ENCODE measurements at places on chromosomes 16 and 17.

- DNase-seq, result peak; percentile 36
These were observed 87.9 kb downstream of the ABR start for GRCh38 chr17:1091900-1092299.

DNA sequence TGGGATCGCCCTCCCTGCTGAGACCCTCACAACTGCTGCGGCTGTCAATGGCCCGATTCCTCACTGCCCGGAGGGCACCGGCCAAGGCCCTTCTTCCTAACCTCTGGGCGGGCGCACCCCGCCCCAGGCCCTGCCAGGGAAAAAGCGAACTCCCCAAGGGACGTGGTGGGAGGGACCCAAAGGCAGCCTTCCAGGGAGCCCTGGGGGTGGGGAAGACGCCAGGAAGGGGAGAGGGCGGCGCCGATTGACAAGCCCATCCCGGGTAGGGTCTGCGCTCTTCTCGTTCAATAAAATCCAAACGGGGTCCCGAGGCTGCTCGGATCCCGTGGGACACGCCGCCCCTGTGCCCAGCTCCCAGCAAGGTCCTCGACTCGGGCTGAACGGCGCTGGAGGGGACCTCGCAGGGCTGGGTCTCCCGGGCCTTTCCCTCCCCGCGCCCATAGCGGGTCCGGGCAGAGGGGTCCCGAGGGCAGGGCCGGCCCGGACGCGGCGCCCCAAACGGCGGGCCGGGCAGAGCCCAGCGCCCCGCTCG is 416 bp downstream of the KIFC3 start:
- DNase-seq, result peak; percentile 70

DNA sequence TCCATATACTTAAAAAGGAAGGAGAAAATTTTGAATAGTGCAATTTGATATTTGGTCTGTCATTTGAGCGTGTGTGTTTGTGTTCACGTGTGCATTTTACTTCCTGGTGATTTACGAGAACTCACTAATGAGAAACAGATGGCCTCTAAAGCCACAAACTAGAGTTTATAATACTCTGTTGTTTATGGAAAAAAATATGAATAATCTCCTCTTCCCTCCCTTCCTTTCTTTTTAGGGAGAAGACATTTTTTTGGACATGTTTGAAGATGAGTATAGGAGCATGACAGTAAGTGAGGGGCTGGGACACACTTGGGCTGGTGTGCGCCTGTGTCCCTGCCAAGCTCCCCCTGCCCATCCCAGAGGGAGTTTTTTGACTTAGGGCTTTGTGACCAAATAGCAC is 102.7 kb downstream of the CLEC16A start:
- DNase-seq, result no peak

- peak; percentile 64 for DNase-seq
These were observed 35.7 kb downstream of the CACNA1H start for GRCh38 chr16:1188432-1189189.

DNA sequence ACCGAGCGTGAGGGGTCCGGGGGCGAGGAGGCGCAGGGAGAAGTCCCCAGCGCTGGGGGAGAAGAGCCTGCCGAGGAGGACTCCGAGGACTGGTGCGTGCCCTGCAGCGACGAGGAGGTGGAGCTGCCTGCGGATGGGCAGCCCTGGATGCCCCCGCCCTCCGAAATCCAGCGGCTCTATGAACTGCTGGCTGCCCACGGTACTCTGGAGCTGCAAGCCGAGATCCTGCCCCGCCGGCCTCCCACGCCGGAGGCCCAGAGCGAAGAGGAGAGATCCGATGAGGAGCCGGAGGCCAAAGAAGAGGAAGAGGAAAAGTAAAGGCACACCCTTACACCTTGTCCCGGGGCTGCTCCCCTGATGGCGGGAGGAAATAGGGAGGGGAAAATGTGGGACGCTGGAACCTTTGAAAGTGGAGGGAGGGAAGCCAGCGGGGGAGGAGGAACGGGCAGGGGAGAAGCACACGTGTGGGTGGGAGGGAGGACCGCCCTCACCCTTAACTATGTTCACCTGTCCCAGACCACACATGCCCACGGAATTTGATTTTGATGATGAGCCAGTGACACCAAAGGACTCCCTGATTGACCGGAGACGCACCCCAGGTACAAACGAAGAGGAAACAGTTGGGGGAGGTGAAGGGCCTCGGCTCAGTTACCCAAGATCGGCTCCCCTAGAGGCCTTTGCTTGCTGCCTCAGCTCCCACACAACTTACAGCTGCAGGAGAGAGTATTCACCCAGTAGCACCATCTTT is 916 bp downstream of the PAGR1 start:
- DNase-seq, result peak; percentile 82

- no peak for DNase-seq
These were observed 1.4 kb upstream of the PRDM7 start for GRCh38 chr16:90078579-90078895.

- no peak for DNase-seq
These were observed 156.8 kb downstream of the XYLT1 start for GRCh38 chr16:17313793-17314547.

- DNase-seq, result no peak
These were observed 4.3 kb upstream of the CCL7 start for GRCh38 chr17:34265711-34266110.

GRCh38 chr16:55480228-55480655 is 1.2 kb downstream of the MMP2 start:
- DNase-seq, result peak; percentile 92

DNA sequence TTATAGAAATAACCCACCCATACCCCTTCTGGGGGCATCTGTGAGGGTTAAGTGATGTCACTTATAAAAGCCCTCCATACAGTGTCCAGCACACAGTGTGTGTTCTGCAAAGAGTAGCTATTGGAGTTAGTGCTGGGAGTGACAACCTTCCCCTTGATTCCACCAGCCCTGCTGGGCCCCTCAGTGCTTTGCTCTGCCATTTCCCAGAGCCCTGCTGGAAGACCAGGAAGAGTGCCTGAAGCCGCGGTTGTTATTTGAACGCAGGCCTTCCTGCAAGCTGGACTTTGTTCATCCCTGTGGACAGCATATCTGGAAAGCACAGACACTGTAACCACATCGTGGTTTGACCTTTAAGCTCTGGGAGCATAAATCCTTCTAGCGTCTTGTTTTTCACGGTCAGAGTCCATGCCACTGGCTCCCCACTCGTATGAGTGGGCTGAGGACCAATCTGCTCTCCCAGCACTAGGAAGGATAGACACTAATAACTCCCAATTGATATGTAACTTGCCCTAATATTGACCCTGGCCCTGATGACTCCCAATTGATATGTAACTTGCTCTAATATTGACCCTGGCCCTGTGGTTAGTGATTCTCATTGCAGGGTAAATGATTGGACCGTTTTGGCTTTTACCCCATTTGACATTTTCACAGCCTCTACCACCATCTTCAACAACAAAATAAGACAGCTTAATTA is 297.1 kb upstream of the MAF start:
- no peak for DNase-seq

- DNase-seq, result peak; percentile 66
These were observed 61.7 kb upstream of the LGALS9 start for GRCh38 chr17:27569257-27569722.

GRCh38 chr16:86104537-86105048 is 205.6 kb downstream of the IRF8 start:
- no peak for DNase-seq

- no peak for DNase-seq
These were observed 34.7 kb upstream of the ENPP7 start for GRCh38 chr17:79695797-79696609.

DNA sequence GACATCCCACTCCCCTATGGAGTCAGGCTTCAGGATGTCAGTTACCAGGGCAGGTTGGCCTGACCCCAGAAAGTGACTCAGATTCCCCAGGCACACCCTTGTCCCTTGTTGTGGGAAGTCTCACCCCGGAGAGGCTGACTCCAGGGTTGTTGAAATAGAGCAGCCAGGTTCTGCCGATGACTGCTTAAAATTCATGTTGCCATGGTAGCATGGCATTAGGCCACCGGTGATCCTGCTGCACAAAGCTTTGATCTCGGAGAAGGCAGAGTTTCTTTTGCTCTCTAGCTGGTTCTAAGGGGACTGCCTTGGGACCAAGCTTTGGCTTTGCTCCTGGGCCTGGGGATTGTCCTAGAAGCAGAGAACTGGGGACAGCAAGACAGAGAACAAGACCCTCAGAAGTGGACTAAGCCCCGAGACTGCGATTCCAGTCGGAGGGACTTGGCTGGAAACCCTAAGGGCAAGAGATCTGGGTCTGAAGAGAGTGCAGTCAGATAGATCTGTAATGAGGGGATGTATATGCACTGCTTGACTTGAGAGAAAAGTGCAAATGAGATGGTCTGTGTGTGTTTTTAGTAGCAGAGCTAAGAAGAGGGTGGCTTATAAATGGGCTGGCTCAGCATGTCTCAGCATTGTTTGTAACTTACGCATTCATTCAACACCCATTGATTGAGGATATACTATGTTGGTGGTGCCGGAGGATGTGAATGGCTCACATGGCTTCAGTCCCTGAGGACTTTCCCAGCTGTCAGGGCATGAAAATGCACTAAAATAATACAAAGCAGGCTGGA is 106.9 kb downstream of the RGS9 start:
- no peak for DNase-seq

DNA sequence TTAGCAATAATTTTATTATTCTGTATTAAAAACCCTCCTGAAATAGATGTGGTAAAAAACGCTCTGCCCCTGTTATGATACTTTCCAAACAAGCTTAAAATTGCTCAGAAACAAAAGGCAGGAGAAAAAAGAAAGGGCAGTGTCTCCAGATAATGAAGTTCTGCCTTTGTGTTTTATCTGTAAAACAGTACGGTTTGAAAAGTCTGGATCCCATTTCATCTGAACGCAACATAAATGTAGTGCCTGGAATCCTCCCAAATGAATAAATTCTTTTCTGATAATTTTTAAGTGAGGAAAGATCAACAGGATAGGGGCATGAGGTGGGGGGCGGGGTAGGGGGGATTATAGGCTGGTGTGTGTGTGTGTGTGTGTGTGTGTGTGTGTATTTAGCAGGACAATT is 87.5 kb upstream of the SOX9 start:
- no peak for DNase-seq

- DNase-seq, result no peak
These were observed 6.5 kb upstream of the PRR29 start for GRCh38 chr17:63991611-63992010.

DNA sequence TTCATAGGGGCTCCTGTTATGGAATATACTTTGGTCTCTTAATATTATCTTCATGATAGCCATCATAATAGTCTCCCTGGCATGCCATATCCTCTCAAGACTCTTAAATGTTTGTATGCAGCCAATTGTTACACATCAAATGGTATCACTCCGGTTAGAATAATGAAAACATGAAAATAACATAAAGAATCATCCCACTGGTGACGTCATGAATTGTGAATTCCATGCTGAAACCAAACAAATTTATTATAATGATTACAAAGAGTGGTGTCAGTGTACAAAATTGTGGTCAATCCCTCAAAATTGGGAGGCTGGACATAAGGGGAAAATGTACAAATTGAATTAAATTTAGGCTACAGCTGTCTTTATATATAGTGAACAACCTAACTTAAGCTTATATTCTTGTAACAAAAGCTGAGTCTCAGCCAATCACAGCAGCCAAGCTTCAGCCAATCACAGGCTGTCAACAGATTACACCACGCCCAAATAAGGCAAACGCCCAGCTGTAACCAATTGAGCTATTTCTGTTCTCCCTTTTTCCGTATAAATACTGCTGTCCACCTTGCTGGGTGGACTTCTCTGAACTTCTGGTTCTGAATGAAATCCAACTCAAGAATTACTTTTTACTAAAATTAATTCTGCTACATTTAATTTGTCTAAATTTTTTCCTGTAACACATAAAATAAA is 156.1 kb downstream of the CHD9NB start:
- DNase-seq, result no peak

DNA sequence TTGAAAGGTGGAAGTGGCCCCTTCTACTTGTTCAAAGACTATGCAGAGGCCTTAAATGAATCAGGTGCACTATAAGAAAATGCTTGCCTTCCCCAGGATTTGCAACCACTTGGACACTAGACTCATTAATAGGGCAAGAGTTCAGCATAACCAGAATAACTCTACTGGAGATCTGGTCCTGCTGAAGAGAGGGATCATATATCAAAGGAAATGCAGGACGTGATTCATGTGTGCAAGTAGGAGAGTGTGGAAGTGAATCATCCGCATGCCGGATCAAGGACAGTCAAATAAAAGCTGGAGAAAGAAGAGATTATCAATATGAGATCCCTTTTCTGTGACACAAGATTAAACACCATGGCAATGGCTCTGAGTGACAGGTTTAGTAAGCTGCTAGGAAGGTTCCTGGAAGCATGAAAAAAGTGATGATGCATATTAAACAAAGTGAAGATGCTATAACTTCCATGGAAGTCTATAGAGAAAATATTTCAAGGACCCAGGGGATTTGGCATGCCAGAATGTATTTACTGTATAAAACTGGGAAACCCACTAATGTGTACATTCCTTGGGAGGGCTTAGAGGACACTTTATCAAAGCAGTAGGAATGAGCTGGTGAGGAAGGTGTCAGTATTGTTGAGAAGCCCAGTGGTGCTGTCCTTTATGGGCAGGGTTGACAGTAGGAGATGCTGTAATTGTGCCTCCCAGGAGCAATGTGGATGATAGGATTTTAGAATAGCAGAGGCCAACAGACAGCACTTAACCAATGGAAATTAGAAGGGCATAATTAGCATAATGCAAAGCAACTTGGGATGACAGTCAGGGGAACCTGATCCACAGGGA is 133.1 kb downstream of the ABCA8 start:
- DNase-seq, result no peak

DNA sequence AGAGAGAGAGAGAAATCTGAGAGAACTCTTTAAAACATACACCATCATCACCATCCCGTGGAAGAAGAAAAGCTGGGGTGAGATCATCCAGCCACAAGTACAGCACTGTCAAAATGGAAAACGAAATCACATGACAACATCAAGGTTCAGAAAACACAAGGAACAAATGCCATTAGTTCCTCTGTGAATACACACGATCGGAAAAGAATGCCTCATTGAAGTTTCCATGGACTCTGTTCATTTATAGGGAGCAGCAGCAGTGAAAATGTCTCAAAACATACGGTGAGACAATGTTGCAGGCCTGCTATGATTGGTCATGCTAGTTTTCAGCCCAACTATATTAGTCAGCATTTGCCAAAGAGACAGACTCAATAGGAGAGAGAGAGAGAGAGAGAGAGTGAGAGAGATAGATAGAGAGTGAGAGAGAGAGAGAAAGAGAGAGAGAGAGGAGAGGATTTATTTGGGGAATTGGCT is 4.4 kb downstream of the CFAP97D1 start:
- no peak for DNase-seq

GRCh38 chr17:74888469-74888868 is 5.0 kb downstream of the FADS6 start:
- DNase-seq, result peak; percentile 2

GRCh38 chr16:20791923-20792612 is 14.2 kb downstream of the ERI2 start:
- no peak for DNase-seq

DNA sequence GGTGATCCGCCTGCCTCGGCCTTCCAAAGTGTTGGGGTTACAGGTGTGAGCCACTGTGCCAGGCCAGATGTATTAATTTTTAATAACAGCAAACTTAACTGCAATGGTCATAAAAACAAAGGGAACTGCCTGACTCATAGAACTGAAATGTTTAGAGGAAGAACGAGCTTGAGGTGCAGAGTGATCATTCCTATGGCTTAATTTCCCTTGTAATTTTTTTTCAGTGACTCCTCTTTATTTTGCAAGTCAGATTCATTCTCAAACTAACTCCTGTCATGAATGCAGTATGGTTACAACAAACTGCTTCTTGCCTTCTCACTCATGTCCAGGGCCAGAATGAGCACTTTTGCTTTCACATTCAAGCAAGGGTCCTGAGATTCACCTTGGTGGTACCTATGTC is 231.3 kb downstream of the HAPSTR1 start:
- DNase-seq, result no peak

- DNase-seq, result peak; percentile 93
These were observed 29.6 kb downstream of the ZNF778 start for GRCh38 chr16:89246903-89247733.

Data from Right ventricle myocardium superior (tissue), 1 donor.